HS-27A (cell line): ENCODE measurements at places on chromosomes 5 and 9.

- DNase-seq: no peak
These were observed 2233.8 kb upstream of the C9orf72 start for GRCh38 chr9:29806937-29807618.

- no peak for DNase-seq
These were observed 23.5 kb upstream of the IFNE start for GRCh38 chr9:21505425-21506179.

DNA sequence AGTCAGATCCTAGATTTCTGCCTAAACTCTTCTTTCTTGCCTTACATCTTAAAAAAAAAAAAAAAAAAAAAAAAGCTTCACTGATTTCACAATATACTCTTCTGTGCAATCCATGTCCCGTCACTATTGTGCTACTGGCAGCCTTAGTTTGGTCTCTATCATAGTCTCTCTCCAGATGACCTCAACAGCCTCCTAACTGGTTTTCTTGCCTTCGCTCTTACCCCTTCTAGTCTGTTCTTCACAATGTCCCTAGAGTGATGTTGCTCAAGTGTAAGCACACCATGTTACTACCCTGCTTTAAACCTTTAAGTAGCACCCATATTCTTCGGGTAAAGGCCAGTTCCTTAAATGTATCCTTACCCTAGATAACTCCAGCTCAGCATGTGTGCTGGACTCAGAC, 25.8 kb downstream of the CD180 start:
- DNase-seq: no peak

DNA sequence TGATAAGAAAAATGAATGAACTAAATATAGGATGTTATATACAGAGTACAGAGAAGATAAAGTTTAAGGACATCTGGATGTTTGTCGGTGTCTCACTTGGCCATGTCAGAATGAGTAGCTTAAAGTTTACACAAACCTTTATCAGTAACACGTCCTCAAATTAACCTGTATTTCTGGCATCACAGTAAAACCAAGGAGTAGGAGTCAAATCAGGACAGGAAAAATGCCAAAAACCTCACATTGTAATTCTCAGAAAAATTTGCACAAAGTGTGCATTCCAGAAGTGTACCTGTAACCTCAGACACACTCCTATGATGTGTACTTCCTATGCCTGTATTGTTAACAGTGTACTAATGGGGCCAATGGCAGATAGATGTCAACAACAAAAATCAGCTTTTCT, 139.3 kb downstream of the SMC2 start:
- DNase-seq: no peak
